ENCODE measurements at places on chromosomes 13 and 19. TPM values are rescaled to one million over a fixed set of nuclear protein-coding genes. Genes with fewer than 3 reads are reported as not detected.

Gene ZNF154
- 2.0 TPM for total RNA-seq

Gene TMTC4
- 12.9 TPM for total RNA-seq

Gene FOSB
- total RNA-seq = 7.5 TPM

Gene FCER2
- total RNA-seq = not detected

Gene CGB5
- not detected for total RNA-seq

Gene CBARP
- total RNA-seq = 6.2 TPM

Gene ZIC5
- total RNA-seq = not detected

Gene SLC6A16
- total RNA-seq = not detected

Gene SERPINE3
- 0.04 TPM for total RNA-seq

Gene PRODH2
- total RNA-seq = not detected

Gene PGLYRP1
- total RNA-seq = not detected

Gene TPTE2
- total RNA-seq = not detected

All from hair follicular keratinocyte (primary cell).